MM.1S (cell line): ENCODE measurements at places on chromosomes 7 and 10.

DNA sequence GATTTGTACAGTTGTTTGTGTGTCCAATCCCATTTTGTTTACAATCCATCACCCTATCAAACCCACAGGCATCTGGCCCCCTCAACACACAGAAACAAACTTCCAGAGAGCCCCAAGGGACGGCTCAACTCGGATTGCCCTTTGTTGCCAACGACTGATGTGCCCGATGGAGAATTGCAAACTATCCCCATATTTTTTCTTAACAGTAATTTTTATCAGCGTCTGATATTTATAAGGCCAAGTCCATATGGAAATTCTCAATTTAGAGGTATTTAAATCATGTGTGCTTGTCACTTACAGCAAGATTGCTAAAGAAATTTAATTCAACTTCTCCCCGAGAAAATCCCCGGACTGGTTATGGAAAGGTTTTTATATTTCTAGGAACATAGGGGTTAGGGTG lies 113.9 kb upstream of the NPS start:
- no peak for DNase-seq

- no peak for DNase-seq
These were observed 989.3 kb downstream of the LRMDA start for GRCh38 chr10:76420725-76421124.

DNA sequence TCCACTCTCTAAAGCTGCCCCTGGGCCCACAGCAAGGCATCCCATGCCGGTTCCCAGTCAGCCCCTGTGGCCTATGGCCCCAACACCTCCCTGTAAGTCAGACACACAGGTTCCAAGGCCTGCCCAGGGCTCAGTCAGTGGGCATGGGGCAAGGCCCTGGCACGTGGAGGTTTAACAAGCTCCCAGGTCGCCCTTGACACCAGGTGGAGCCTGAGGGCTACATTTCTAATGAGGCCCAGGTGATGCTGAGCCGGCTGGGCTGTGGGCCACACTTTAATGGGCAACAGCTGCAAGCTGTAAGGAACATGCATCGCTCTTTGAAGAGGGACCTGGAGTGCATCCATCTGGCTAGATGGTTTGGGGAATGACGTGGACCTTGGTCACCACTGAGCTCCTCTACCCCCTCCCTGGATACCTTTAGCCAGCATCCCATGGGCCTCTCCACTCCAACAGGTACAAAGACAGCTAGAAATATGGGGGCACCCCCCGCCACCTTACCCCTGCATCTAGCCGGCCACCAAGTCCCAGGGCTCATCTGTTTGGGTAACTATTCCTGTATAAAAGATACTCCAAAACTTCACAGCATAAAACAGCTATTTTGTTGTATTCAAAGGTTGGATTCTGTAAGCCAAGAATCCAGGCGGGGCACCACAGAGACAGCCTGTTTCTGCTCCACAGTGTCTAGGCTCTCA lies 122.5 kb downstream of the OAT start:
- DNase-seq: no peak

- no peak for DNase-seq
These were observed 344.5 kb downstream of the RPS24 start for GRCh38 chr10:78378192-78378591.

GRCh38 chr7:79046061-79046460 lies 407.4 kb downstream of the MAGI2 start:
- no peak for DNase-seq

GRCh38 chr7:148173369-148173768 lies 417.2 kb upstream of the C7orf33 start:
- DNase-seq: no peak

- DNase-seq: peak; percentile 57
These were observed 38.6 kb upstream of the RSBN1L start for GRCh38 chr7:77657427-77658224.

DNA sequence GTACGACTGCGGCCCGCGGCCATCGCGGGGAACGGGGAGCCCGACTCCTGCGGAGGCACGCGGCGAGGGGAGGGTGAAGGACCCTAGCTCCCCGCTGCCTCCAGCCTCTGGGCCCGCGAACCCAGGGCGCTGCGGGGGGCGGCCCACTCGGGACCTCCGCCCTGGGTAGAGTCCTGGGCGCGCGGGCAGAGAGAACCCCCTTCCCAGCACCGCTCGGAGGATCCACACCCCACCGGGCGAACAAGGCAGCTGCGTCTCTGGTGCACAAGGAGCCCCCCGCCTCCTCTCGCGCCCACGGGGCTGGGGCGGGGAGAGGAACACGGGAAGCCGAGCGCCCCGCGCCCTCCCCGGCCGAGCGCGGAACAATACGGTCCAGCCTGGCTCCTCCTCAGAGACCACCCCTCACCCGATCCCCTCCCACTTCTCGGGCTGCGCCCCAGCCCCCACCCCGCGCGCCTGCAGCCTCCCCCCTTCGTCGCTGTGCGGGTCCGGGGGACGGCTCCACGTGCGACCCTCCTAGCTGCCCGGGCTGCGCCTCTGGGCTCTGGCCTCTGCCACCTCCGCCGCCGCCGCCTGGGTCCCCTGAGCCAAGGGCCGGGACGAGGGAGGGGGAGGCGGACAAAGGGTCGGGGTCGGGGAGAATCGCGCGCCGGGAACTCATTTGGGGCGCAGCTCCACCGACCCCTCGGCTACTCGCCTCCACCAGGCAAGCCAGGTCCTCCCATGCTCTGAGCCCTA lies at the start of gene WDR86:
TSS of gene WDR86 (minus strand) at position 372 of the 738 bp plus-strand sequence. CDS start 449 bp downstream, outside the sequence.
- DNase-seq: no peak

GRCh38 chr7:119748991-119749390 lies 524.0 kb upstream of the KCND2 start:
- DNase-seq: no peak

- peak; percentile 40 for DNase-seq
These were observed 52.1 kb downstream of the MPP7 start for GRCh38 chr10:28250782-28251181.
